ENCODE measurements at places on chromosomes 2 and 18.

- DNase-seq = peak; percentile 11
These were observed 62.8 kb downstream of the EHD3 start for GRCh38 chr2:31296641-31297287.

GRCh38 chr18:55523001-55523400 lies 65.0 kb downstream of the TCF4 start:
- DNase-seq = no peak

- DNase-seq = no peak
These were observed 33.7 kb upstream of the MCM6 start for GRCh38 chr2:135909976-135910375.

GRCh38 chr18:75201282-75202270 lies 7.4 kb downstream of the PTGR3 start:
- no peak for DNase-seq

DNA sequence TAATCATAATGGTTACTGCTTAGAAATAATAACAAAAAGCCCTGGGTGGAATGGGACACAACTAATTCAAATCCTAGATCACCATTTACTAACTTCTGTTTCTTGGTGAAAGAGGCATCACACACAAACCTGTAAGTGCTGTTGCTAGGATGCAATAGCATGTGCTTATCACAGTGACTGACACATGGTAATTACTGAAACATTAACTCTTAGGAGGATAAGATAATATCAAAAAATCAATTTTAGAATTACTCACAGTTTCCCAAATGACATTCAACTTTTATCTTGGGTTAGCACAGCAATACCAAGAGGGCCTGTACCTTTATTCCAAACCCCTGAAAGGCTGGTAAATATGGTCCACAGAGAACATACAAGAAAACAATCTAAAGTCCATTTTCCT lies 69.1 kb downstream of the MBOAT2 start:
- no peak for DNase-seq

GRCh38 chr2:240149943-240150784 lies 9.7 kb upstream of the OTOS start:
- DNase-seq = no peak

DNA sequence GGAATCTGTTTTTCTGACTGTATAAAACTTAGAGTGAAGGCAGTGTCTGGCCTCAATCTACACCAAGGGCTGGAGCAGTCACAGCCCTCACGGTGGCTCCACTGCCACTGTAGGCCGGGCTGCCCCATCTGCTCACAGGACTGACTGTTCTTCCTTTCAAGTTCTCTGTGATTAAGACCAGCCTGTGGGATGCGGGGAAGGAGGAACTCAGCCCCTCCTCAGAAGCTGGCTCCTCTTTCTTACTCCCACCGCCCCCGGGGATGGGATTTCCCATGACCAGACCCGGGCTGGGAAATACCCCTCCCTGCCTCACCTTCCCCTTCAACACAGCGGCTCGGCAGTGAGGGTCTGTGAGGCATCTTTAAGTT lies 106.0 kb downstream of the COPS8 start:
- DNase-seq = no peak

DNA sequence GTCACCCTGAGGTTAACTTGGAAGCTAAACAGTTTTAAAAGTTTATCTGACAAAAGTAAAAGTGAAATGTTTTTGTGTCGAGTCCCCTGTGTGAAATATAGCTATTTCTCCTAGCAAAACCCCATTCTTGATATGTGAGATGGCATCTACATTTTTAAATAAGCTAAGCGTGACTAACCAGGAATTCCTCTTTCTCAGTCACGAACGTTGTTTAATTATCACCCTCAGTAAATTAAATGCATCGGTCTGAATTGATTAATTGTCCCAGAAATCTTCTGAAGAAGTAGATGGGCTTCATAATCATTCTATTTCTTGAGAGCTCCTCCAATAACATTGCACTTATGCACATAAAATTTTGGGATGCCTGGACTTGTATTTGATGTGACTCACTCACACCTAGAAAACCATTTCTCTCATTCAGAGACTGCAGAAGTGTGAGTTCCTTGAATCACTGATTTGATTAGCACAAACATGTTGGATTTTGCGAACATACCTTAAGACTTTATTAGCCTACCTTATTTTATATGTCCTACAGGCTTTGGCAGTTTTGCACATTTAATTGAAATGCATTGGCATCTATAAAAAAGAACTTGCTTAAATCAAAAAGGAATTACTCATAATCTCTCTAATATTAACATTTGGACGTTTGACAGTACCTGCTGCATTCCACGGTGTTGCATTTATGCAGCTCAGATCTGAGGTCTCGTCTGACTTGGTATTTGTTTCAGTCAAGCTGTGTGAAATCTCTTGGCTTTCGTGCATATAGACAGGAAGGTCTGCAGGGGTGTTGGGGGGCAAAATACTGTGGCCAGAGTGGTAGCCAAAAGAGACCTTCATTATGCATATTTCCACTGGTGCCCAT lies 475.2 kb downstream of the EPHA4 start:
- no peak for DNase-seq

GRCh38 chr2:26008851-26009566 lies 24.9 kb upstream of the RAB10 start:
- DNase-seq = peak; percentile 73

GRCh38 chr2:145918951-145919350 lies 1399.0 kb upstream of the ZEB2 start:
- DNase-seq = no peak

DNA sequence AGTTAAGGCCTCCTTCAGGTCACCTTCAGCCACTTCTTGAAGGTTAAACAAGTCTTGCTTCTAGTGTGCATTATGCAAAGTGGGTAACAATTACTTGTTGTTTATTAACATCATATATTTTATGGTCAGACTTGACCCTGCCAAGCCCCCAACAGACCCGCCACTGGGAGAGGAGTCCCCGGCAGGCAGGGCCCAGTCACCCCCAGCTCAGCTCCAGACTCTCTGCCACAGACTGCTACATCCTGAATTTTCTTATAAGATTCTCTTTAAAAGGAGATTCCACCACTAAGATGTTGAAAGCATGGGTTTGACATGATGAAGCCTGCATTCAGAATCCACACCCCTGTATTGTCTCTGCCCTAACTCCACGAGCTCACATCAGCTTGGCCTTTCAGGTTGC lies 174.3 kb upstream of the ARL4C start:
- DNase-seq = no peak

- no peak for DNase-seq
These were observed 10.9 kb downstream of the WNT10A start for GRCh38 chr2:218891275-218892135.

Measured in AG09309 (cell line).